K562 (cell line): ENCODE measurements at places on chromosomes 4 and X. TPM values are rescaled to one million over a fixed set of nuclear protein-coding genes. Genes with fewer than 3 reads are reported as not detected.

The HTN3 gene
- total RNA-seq: not detected in 2 replicates

The PASD1 gene
- total RNA-seq: 9.6 and 10.5 TPM in 2 replicates

- H3K4me3 ChIP-seq: no peak overlapping the region
- no peaks in the 10 kb centered on the region for H3K27me3 ChIP-seq
- H3K36me3 ChIP-seq: no peaks in the 10 kb centered on the region
- no peaks in the 10 kb centered on the region for H3K4me1 ChIP-seq
- H3K27ac ChIP-seq: no peak overlapping the region
Observed at GRCh38 chrX:19720236-19720635, 167.2 kb downstream of the SH3KBP1 start.

GRCh38 chrX:12360986-12361598 lies 222.8 kb downstream of the FRMPD4 start:
- no peak for DNase-seq
- no peaks in the 10 kb centered on the region for H3K4me1 ChIP-seq
- H3K27ac ChIP-seq: no peak overlapping the region
- H3K36me3 ChIP-seq: no peaks in the 10 kb centered on the region

- no peaks in the 10 kb centered on the region for H3K36me3 ChIP-seq
- H3K27ac ChIP-seq: no peak overlapping the region
- H3K4me1 ChIP-seq: no peaks in the 10 kb centered on the region
- no peak overlapping the region for H3K4me3 ChIP-seq
Observed at GRCh38 chr4:121050300-121050699, 22.0 kb downstream of the NDNF start.

DNA sequence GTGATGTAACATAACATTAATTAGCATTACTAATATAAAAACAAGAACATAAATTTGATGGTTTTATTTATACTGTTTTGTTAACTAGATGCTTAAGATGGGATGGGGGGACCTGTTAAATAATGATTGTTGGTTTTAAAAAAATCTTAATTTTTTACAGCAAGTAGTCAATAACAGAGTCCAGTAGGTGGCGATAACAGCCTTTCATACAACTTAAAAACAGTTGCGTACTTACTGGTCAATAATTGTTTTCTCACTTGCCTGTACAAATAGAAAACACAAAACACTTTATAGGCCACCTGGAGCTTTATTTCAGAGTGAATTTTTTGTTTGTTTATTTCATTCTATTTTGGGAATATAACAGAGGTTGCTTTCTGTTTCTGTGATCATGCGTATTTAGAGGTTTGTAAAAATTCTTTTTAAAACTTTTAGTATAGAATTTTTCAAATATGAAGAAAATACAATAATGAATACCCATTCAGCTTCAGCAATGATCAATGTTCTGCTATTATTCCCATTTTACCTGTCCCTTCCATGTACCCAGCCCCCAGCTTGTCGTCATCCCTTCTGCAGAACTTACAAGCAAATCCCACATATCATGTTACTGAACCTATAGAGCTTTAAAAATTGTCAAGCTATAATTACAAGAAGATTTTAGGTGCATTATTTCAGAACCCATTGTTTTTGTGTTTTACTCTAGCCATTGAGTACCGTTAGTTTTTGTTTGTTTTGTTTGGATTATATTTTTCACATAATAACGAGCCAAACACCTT lies 97.1 kb downstream of the MRPL1 start:
- H3K36me3 ChIP-seq: no peaks in the 10 kb centered on the region
- no peaks in the 10 kb centered on the region for H3K27me3 ChIP-seq
- no peaks in the 10 kb centered on the region for H3K4me1 ChIP-seq
- DNase-seq: peak; percentile 60

DNA sequence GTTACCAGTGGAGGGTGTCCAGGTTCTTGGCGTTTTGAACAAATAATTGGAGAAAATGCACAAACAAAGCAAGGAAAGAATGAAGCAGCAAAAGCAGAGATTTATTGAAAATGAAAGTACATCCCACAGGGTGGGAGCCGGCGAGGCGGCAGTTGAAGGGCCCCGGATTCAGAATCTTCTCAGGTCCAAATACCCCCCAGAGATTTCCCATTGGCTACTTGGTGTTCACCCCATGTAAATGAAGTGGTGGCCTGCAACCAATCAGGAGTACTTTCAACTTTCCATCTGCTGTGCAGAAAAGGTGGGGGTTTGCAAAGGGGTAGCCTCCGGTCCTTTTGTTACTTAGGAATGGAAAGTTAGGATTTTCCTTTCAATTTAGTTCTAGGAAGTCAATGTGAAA lies 1447.0 kb downstream of the C4orf33 start:
- no peaks in the 10 kb centered on the region for H3K27me3 ChIP-seq
- no peaks in the 10 kb centered on the region for H3K4me1 ChIP-seq
- H3K36me3 ChIP-seq: no peaks in the 10 kb centered on the region
- no peak overlapping the region for H3K4me3 ChIP-seq
- no peak for DNase-seq
